ENCODE measurements at places on chromosomes 11 and 22. TPM values are rescaled to one million over a fixed set of nuclear protein-coding genes. Genes with fewer than 3 reads are reported as not detected.

GRCh38 chr11:8019314-8020243 is 32.4 kb downstream of the EIF3F start:
- peaks cover 38% of the 10 kb centered on the region for H3K27me3 ChIP-seq
- peak overlapping the region; percentile 77 for H3K4me3 ChIP-seq
- peaks cover 11% of the 10 kb centered on the region for H3K4me1 ChIP-seq
- no peaks in the 10 kb centered on the region for H3K36me3 ChIP-seq
- no peak overlapping the region for H3K27ac ChIP-seq

- no peaks in the 10 kb centered on the region for H3K36me3 ChIP-seq
- no peaks in the 10 kb centered on the region for H3K4me1 ChIP-seq
- H3K4me3 ChIP-seq, result no peak overlapping the region
- no peak for DNase-seq
Observed at GRCh38 chr11:81579339-81579738, 1154.3 kb downstream of the FAM181B start.

The ST14 gene
- total RNA-seq, result 0.67 TPM

The OR8G1 gene
- not detected for total RNA-seq

DNA sequence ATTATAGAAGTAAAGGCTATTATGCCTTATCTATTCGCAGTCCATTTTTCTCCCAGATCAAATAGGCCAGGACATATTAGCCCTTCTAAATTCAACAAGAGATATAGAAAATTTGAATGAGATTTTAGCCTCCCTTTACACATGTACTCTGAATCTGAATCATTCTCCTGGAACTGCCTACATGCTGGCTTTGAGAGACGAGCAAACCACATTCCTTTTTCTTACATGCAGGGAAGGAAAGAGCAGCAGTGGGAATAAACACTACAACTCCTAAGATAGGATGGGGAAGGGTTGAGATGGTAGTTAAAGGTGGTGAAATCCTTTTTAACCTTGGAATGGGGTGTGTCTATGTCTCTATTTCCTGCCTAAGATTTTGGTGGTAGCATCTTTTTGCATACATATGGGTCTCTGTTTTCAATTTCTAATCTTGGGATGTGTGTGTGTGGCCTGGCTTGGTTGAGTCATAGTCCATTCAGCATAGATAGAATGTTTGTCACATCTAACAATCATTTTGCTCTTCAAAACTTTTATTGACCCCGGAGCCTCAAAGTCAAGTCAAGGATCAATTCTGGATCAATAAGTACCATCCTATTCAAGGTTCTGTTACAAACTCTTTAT is 11.1 kb upstream of the OOSP2 start:
- no peaks in the 10 kb centered on the region for H3K36me3 ChIP-seq
- no peak for DNase-seq
- H3K4me1 ChIP-seq, result no peaks in the 10 kb centered on the region
- H3K27ac ChIP-seq, result no peak overlapping the region
- no peak overlapping the region for H3K4me3 ChIP-seq

GRCh38 chr11:63882555-63883242 is 34.3 kb downstream of the RCOR2 start:
- H3K36me3 ChIP-seq, result peaks cover 15% of the 10 kb centered on the region
- DNase-seq, result no peak
- H3K4me3 ChIP-seq, result no peak overlapping the region
- H3K27ac ChIP-seq, result no peak overlapping the region
